ENCODE measurements at places on chromosomes 6 and 20.

DNA sequence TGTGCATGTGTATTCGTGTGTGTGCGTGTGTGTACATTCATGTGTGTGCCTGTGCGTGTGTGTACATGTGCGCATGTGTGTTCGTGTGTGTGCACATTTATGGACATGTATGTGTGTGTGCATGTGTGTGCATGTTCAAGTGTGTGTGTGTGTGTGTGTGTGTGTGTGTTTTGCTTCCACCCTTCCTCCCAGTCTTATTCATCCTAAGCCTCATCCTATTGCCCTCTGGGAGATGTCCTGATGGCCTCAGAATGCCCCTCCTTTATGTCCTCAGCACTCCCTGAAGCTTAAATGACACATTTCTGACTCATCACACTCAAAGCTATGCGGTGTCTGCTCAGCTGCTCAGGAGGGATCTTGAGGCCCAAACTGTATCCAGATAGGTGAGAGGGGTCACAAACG is 76.6 kb upstream of the CCDC167 start:
- no peak for DNase-seq

GRCh38 chr6:47532981-47533585 is 55.5 kb downstream of the CD2AP start:
- DNase-seq, result no peak

- DNase-seq, result no peak
Observed at GRCh38 chr6:72002415-72002814, 116.1 kb downstream of the RIMS1 start.

GRCh38 chr6:93123585-93123984 is 295.8 kb downstream of the EPHA7 start:
- no peak for DNase-seq

- peak; percentile 33 for DNase-seq
Observed at GRCh38 chr6:25042036-25042521, 106.3 kb upstream of the RIPOR2 start.

DNA sequence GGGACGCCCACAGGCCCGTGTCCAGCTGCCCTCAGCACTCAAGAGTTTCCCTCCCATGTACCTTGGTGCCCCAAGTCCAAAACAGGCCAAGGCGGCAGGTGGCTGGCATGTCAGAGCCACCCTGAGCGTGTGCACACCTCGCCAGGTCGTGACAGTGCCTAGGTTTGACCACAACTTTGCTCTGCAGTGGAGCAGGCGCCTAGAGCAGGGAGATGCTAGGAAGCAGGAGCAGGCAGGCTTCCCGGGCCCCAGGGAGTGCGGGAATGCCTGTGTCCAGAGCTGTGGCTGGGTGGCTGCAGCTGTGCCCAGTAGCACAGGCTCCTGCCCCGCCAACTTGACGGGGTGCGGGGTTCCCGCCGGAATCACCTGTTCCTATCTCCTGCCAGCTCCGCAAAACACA is 380.8 kb upstream of the IMPG1 start:
- DNase-seq, result no peak

- DNase-seq, result no peak
Observed at GRCh38 chr6:112594886-112595594, 247.9 kb downstream of the RFPL4B start.

Data from hematopoietic multipotent progenitor cell treated with erythropoietin and hydrocortisone succinate and interleukin-3 and kit ligand, for 15 days (in vitro differentiated cells).